ENCODE measurements at places on chromosomes 11 and 22. TPM values are rescaled to one million over a fixed set of nuclear protein-coding genes. Genes with fewer than 3 reads are reported as not detected.

- DNase-seq: no peak
- peaks cover 4% of the 10 kb centered on the region for H3K4me1 ChIP-seq
- peaks cover 51% of the 10 kb centered on the region for H3K27me3 ChIP-seq
Measured at GRCh38 chr11:130426223-130426836, 2.1 kb downstream of the ADAMTS8 start.

GRCh38 chr22:48268293-48268692, 1505.8 kb downstream of the TBC1D22A start:
- H3K27ac ChIP-seq: no peak overlapping the region
- H3K36me3 ChIP-seq: no peaks in the 10 kb centered on the region
- DNase-seq: no peak

GRCh38 chr22:43300891-43301676, 42.1 kb downstream of the SCUBE1 start:
- no peak overlapping the region for H3K4me3 ChIP-seq
- no peaks in the 10 kb centered on the region for H3K36me3 ChIP-seq
- H3K4me1 ChIP-seq: no peaks in the 10 kb centered on the region
- no peak overlapping the region for H3K27ac ChIP-seq

- H3K4me3 ChIP-seq: no peak overlapping the region
- H3K4me1 ChIP-seq: peaks cover 1% of the 10 kb centered on the region
- H3K36me3 ChIP-seq: no peaks in the 10 kb centered on the region
- peak; percentile 81 for DNase-seq
Measured at GRCh38 chr11:120235024-120235628, 4.8 kb upstream of the POU2F3 start.

DNA sequence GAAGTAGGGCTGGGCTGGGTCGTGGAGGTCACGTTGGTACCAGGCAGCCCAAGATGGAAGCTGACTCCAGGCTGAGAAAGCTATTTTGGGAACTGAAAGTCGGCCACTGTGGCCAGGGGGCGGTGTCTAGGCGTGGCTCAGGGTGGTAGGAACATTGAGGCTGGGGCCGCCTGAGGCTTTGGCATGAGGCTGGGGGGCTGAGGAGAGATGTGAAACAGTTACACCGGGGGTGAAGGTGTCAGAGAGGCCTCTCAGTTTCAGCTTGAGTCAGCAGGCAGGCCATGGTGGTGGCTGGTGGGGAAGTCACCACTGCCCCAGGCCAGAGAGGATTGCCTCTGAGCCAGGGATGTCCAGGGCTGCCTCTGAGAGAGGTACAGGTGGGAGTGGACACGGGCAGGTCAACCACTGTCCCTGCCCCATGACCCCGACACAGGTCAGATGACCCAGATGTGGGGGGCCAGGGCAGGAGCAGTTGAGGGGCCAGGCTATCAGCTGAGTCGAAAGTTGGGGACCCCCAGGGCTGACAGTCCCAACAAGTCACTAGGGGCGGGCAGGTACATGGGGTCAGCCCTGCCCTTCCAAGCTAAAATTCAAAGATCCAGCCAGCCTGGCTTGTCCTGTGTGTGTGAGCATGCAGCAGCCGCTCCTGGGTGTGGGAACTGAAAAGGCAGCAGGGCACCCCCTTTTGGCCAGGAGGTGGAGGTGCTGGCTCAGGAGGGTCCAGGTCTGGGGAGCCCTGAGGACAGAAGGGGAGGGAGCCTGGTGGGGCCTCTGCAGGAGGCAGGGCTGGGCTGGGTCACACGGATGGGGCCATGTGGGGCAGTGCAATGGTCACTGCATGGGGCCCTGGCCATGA, 7.2 kb downstream of the KCNK7 start:
- peaks cover 31% of the 10 kb centered on the region for H3K4me1 ChIP-seq
- no peaks in the 10 kb centered on the region for H3K27me3 ChIP-seq
- H3K4me3 ChIP-seq: peak overlapping the region; percentile 64
- peak; percentile 75 for DNase-seq
- H3K36me3 ChIP-seq: peaks cover 12% of the 10 kb centered on the region
- H3K27ac ChIP-seq: peak overlapping the region; percentile 93

DNA sequence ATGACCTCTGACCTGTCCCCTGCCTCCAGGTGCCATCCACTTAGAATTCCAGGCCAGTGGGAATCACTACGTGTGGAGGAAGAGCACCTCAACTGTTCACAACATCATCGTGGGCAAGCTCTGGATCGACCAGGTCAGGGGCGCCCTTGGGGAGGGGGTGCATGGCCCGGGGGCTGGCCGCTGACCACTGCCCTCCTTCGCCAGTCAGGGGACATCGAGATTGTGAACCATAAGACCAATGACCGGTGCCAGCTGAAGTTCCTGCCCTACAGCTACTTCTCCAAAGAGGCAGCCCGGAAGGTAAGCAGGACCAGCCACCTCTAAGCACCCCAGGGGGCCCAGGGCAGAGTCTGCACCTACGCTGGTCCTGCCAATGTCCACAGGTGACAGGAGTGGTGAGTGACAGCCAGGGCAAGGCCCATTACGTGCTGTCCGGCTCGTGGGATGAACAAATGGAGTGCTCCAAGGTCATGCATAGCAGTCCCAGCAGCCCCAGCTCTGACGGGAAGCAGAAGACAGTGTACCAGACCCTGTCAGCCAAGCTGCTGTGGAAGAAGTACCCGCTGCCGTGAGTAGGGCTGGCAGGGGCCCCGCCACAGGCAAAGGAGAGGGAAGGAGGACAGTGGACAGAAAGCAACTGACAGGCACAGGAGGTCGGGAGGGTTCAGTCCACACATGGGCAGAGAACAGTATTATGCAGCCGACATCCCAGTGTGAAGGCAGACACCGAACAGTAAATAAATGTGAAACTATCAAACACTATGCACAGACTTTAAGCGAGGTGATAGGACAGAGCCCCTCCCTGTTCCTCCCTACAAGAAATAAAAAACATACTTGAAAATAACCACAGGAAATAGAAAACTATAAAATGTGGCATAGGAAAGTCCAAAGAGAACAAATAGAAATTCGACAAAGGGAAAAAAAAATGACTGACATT, 74.9 kb downstream of the MORC2 start:
- H3K27ac ChIP-seq: peak overlapping the region; percentile 57
- DNase-seq: peak; percentile 22
- H3K27me3 ChIP-seq: no peaks in the 10 kb centered on the region

GRCh38 chr22:34798605-34799004, 267.4 kb upstream of the ISX start:
- H3K4me1 ChIP-seq: no peaks in the 10 kb centered on the region
- H3K36me3 ChIP-seq: no peaks in the 10 kb centered on the region
- no peak overlapping the region for H3K4me3 ChIP-seq
- H3K27me3 ChIP-seq: no peaks in the 10 kb centered on the region

- no peak overlapping the region for H3K4me3 ChIP-seq
- DNase-seq: no peak
- no peak overlapping the region for H3K27ac ChIP-seq
- H3K4me1 ChIP-seq: no peaks in the 10 kb centered on the region
Measured at GRCh38 chr11:71406681-71407080, 41.5 kb downstream of the DHCR7 start.

DNA sequence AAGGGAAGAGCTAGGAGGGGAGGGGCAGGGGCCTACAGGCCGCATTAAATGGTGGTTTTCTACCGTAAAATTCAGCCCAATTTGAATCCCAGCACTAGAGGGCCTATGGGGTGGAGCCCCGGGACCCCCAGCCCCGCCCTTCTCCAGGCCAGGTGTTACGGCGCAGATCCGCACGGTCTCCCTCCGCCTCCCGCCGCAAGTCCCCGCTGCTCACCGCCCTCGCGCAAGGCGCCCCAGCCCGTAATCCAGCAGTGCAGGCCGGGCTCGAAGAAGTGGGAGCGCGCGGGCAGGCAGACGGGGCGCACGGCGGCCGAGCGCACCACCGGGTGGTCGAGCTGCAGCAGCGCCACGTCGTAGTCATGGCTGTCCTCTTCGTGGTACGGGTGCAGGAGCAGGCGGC, 17.3 kb downstream of the KCTD17 start:
- H3K4me3 ChIP-seq: no peak overlapping the region
- H3K27me3 ChIP-seq: peaks cover 21% of the 10 kb centered on the region
- no peak overlapping the region for H3K27ac ChIP-seq
- H3K4me1 ChIP-seq: peaks cover 2% of the 10 kb centered on the region
- no peak for DNase-seq

- H3K27me3 ChIP-seq: peaks cover 74% of the 10 kb centered on the region
- H3K36me3 ChIP-seq: no peaks in the 10 kb centered on the region
- peak overlapping the region; percentile 70 for H3K4me3 ChIP-seq
Measured at GRCh38 chr11:102111011-102111786, 952 bp downstream of the YAP1 start.

C22orf31 gene
- not detected for total RNA-seq

MMP27 gene
- not detected for total RNA-seq
